ENCODE measurements at places on chromosomes 4 and X. TPM values are rescaled to one million over a fixed set of nuclear protein-coding genes. Genes with fewer than 3 reads are reported as not detected.

PDLIM3 gene
- 31.4 TPM for total RNA-seq

MAGED4B gene
- total RNA-seq: 5.4 TPM

LRRC66 gene
- total RNA-seq: not detected

NHS gene
- 4.6 TPM for total RNA-seq

RADX gene
- total RNA-seq: 5.1 TPM

FRG1 gene
- total RNA-seq: 29.9 TPM

ASMT gene
- not detected for total RNA-seq

CSN1S1 gene
- not detected for total RNA-seq

IL13RA2 gene
- total RNA-seq: not detected

GNRHR gene
- total RNA-seq: not detected

TMPRSS11E gene
- total RNA-seq: 18.2 TPM

ARHGEF9 gene
- total RNA-seq: 18.2 TPM

GLRA3 gene
- total RNA-seq: not detected

TCEAL6 gene
- not detected for total RNA-seq

PRRG1 gene
- 5.4 TPM for total RNA-seq

TLR3 gene
- total RNA-seq: 3.1 TPM

C4orf50 gene
- not detected for total RNA-seq

CLIC2 gene
- 7.1 TPM for total RNA-seq

STBD1 gene
- 0.56 TPM for total RNA-seq

CENPVL3 gene
- total RNA-seq: not detected

SPANXN4 gene
- not detected for total RNA-seq

BEND4 gene
- not detected for total RNA-seq

ZDHHC15 gene
- total RNA-seq: 0.65 TPM

KLF8 gene
- total RNA-seq: 58.3 TPM

CSAG1 gene
- not detected for total RNA-seq

KCNIP4 gene
- not detected for total RNA-seq

PFKFB1 gene
- total RNA-seq: 1.9 TPM

CLGN gene
- total RNA-seq: 0.34 TPM
